ENCODE measurements at places on chromosomes 16 and 17.

- DNase-seq: no peak
These were observed 222.8 kb downstream of the CCDC182 start for GRCh38 chr17:57522042-57523005.

DNA sequence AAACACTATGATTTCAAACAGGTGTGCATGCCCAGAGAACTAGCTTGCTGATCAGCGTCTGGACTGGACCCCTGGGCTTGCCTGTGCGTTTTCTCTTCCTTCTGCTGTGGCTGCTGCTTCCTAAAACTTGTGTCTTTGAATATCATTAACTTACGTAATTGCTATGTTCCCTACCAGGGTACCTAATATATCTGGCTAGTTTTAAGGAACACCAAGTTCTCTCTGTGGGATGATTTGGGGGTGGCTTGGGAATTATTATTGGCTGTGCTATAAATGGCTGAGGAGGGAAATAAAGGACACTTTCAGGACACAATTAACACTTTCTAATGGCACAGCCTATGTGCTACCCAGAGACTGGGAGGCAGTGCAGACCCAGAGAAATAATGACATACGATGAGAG is 606.0 kb upstream of the RBFOX1 start:
- no peak for DNase-seq

GRCh38 chr16:84085773-84086172 is 31.0 kb downstream of the MBTPS1 start:
- no peak for DNase-seq

DNA sequence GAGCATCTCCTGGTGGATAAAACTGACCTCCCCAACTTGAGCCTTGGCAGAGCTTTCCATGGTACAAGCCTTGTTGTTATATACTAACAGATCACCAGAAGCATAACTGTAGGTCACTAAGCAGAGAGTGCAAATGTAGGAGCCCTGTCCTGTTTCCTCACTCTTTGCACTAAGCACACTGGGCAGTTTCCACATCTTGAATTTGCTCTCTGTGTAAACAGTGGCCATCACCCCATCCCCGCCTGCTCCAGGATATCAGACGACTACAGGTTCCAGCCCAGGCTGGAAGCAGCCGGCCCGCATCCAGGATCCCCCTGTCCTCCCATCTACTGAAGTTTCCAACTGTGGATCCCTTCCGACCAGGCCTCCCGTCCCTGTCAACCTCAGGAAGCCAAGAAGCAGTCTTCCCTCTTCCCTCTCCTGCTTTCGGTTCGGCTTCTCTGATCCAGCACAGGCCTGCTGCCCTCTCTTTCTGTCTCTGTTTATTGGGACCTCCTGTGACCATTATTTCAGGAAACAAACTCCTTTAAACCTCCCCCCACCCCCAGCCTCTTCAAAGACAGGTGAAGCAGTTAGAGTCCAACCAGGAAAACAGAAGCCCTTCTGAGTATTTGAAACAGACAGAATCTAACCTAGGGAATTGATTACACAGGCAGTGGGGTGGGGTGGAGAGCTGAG is 22.6 kb upstream of the CACNG4 start:
- DNase-seq: no peak

DNA sequence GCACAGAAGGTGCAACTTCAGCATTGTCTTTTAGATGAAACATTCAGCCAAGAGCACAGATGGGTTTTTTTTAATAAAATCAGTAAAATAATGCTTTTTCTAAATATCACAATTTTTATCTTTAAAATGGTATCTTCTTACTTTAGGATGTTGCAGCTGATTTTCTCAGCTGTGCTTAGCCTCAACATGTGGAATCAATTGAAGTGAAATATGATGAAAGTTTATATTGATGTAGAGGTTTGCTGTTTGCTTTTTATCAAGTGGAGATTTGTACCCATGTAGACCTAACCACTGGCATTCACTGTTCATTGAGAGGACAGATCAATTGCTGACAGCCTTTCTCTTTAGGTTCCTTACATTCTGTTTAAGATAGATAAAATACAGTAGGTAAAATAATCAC is 107.8 kb downstream of the CYB561 start:
- DNase-seq: no peak

All from CD4-positive, alpha-beta T cell treated with Interleukin-21 for 1 hour (primary cell).